Gastroesophageal sphincter (tissue), 4 donors: ENCODE measurements at places on chromosomes 12 and 14. TPM values are rescaled to one million over a fixed set of nuclear protein-coding genes. Genes with fewer than 3 reads are reported as not detected.

The PAH gene
- total RNA-seq = 0.67 TPM

The RHOJ gene
- total RNA-seq = 12.7 TPM

The PROX2 gene
- not detected for total RNA-seq

The EIF2B1 gene
- total RNA-seq = 102 TPM

The PCED1B gene
- 1.7 TPM for total RNA-seq

The RDH16 gene
- total RNA-seq = 0.22 TPM

- ATAC-seq = no peak
Measured at GRCh38 chr14:76262641-76263040, 110.9 kb downstream of the GPATCH2L start.

DNA sequence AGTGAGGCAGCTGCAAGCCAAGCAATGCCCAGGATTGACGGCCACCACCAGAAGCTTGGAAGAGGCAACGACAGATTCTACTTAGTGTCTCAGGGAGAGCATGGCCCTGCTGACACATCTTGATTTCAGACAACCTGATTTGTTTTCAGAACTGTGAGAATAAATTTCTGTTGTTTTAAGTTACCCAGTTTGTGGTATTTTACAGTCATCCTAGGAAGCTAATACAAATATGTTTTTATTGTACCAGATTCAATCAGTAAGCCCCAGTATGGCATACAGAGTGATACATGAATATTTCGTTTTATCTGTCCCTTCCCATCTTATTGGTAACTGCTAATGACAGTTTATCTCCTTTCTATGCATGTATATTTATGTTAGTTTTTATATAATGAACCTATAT is 62.3 kb downstream of the SAMD4A start:
- no peak for ATAC-seq

- ATAC-seq = no peak
Measured at GRCh38 chr14:77375164-77375950, 1.5 kb downstream of the TMED8 start.

GRCh38 chr14:64549791-64550620 is at the start of gene PPP1R36:
Gene PPP1R36, plus strand, starts transcription at chr14:64549961. Its CDS starts 37 bp downstream, at chr14:64549998.
- ATAC-seq = peak; percentile 77

- no peak for ATAC-seq
Measured at GRCh38 chr12:15664491-15664890, 124.7 kb downstream of the EPS8 start.

GRCh38 chr14:71491931-71492330 is 440.3 kb upstream of the RGS6 start:
- no peak for ATAC-seq

GRCh38 chr14:103628221-103628683 is 759 bp upstream of the KLC1 start:
- peak; percentile 63 for ATAC-seq

DNA sequence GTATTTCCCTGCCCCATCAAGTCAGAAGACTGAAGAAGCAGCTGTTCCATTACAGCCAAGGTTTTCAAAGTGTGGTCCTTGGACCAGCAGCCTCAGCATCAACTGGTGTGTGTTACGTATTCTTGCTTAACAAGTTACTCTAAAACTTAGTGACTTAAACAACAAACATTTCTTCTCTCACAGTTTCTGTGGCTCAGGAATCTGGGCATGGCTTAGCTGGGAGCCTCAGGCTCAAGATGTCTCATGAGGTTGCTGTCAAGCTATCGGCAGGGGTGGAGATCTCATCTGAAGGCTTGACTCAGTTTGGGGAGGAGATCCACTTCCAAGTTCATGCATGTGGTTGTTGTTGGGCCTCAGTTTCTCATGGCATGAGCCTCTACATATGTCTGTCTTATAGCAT is 174.5 kb downstream of the KTN1 start:
- no peak for ATAC-seq

DNA sequence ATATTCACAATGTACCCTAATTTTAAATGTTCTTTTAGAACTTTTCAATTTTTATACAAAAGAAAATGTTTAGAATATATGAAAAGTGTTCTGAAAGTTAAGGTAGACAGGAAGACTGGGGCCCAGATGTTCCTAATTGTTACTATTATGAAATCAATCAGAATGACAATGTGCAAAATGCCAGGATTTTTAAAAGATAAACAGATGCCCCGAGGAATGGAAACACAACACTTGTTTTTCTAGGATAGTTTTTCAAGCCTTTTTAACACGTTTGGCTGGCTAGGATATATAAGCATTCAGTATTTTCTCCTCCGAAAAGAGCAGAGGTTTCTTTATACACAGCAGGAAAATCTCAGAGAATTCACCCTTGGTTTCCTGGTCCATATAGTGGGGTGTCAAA is 106.8 kb downstream of the ESR2 start:
- ATAC-seq = no peak

DNA sequence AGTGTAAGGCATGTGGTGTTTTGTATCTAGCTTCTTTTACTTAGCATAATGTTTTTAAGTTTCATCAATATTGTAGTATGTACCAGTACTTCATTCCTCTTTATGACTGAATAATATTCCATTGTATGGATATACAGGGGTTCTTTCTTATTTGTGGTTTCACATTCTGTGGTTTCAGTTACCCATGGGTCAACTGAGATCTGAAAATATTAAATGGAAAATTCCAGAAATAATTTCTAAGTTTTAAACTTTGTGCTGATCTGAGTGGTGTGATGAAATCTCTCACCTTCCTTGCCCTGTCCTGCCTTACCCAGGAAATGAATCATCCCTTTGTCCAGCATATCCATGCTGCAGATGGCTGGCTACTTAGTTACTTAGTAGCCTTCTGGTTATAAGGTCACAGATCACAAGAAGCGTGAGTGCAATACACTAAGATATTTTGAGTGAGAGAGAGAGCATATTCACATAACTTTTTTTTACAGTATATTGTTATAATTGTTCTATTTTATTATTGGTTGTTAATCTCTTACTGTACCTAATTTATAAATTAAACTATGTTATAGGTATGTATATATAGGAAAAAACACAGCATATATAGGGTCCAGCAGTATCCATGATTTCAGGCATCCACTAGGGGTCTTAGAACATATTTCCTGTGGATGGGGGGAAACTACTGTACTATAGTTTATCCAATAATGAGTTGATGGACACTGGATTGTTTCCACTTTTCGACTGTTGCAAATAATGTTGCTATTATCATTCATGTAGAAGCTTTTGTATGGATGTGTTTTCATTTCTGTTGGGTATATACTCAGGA is 59.6 kb upstream of the LRTM2 start:
- ATAC-seq = no peak
